ENCODE measurements at places on chromosomes 7 and 10. TPM values are rescaled to one million over a fixed set of nuclear protein-coding genes. Genes with fewer than 3 reads are reported as not detected.

DNA sequence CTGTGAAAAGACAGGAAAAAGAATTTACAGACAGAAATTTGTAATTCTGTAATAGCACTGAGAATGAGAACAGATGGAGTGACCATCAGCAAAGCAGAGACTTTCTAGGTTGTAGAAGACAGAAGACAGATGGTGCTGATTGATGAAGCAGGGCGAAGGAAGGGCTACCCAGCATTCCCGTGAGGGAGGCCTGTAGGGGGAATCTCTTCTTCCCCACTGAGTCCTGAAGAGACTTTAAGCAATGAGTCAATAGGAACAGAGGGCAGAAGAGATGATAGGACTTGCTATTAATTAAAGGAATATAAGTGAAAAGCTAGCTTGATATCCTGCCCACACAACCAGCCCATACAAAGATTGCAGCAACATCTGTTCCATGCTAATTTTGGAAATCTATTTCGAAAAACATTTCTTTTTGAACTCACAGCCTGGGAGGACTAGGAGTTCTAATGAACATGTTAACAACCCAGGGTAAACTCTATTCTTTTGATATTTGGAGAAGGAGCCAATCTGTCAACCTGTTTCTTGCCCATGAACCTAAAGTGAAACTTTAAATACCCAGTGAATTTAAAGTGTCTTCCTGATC is 44.1 kb downstream of the RALA start:
- H3K4me1 ChIP-seq = no peaks in the 10 kb centered on the region
- no peaks in the 10 kb centered on the region for H3K27me3 ChIP-seq
- no peak overlapping the region for H3K27ac ChIP-seq
- no peak overlapping the region for H3K4me3 ChIP-seq
- DNase-seq = no peak

DNA sequence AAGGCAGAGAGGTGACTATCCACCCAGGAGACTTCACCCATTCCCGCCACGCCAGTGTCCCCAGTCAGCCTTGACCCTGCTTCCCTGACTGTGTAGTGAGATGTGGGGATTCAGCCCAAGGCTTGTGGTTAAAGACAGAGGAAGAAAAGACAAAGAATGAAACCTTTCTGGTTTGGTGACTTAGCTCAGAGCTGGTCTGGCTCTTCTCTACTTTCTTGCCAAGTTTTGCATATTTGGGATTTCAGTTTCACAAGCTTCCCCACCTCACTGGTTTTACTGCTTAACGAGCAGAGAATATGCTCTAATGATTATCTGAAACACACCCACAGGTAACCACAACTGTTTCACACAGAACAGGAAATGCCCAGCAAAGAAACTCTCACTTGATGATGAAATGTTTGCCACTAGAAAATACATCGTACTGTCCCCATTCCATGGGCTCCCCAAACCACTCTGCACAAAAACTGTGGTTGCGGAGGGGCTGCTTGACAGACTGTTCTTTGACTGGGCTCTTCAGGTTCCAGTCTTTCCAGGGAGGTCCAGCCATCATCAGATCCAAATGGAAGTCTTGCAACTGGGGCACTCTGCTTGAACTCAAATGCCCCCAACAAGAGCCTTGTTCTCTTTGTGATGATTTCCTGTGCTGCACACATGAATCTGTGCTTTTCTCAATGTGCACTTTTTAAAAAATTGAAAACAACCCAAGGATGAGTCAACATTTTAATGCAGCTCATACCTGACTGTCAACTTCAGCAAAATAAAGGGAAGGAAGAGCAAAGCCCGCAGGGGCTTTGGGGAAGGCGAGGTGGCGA is 95.5 kb downstream of the CTBP2 start:
- peak overlapping the region; percentile 27 for H3K4me3 ChIP-seq
- H3K36me3 ChIP-seq = no peaks in the 10 kb centered on the region
- peaks cover 20% of the 10 kb centered on the region for H3K4me1 ChIP-seq
- H3K27me3 ChIP-seq = no peaks in the 10 kb centered on the region
- H3K27ac ChIP-seq = peak overlapping the region; percentile 95
- DNase-seq = no peak

EMX2 gene
- 0.98 TPM for total RNA-seq

GRCh38 chr7:94578614-94579013 is 69.0 kb downstream of the CASD1 start:
- H3K36me3 ChIP-seq = no peaks in the 10 kb centered on the region
- H3K4me1 ChIP-seq = no peaks in the 10 kb centered on the region
- no peaks in the 10 kb centered on the region for H3K27me3 ChIP-seq
- no peak for DNase-seq

EIF5AL1 gene
- total RNA-seq = 0.16 TPM

GRCh38 chr10:50582046-50582445 is 41.7 kb downstream of the SGMS1 start:
- H3K4me1 ChIP-seq = no peaks in the 10 kb centered on the region
- H3K36me3 ChIP-seq = no peaks in the 10 kb centered on the region
- H3K27ac ChIP-seq = no peak overlapping the region

- H3K27me3 ChIP-seq = no peaks in the 10 kb centered on the region
- DNase-seq = no peak
- no peaks in the 10 kb centered on the region for H3K36me3 ChIP-seq
- no peak overlapping the region for H3K4me3 ChIP-seq
- H3K4me1 ChIP-seq = no peaks in the 10 kb centered on the region
Observed at GRCh38 chr7:82335927-82336326, 107.7 kb downstream of the CACNA2D1 start.

PAX4 gene
- total RNA-seq = not detected

GRCh38 chr7:7191137-7191536 is 8.8 kb downstream of the C1GALT1 start:
- no peak for DNase-seq
- H3K27me3 ChIP-seq = no peaks in the 10 kb centered on the region
- H3K4me3 ChIP-seq = no peak overlapping the region
- H3K27ac ChIP-seq = no peak overlapping the region
- no peaks in the 10 kb centered on the region for H3K4me1 ChIP-seq

- H3K27ac ChIP-seq = peak overlapping the region; percentile 98
- H3K36me3 ChIP-seq = no peaks in the 10 kb centered on the region
- no peak for DNase-seq
- H3K4me3 ChIP-seq = peak overlapping the region; percentile 83
Observed at GRCh38 chr7:27104341-27105058, 2.0 kb upstream of the HOXA2 start.

Data from breast epithelium (tissue), 4 donors.